Central memory CD4-positive, alpha-beta T cell (primary cell): ENCODE measurements at places on chromosomes 1 and 21.

GRCh38 chr1:33320619-33321165 lies at the start of gene A3GALT2:
Gene A3GALT2, minus strand, starts transcription at chr1:33321098. Its CDS starts 0 bp downstream, at chr1:33321098.
- DNase-seq = no peak

DNA sequence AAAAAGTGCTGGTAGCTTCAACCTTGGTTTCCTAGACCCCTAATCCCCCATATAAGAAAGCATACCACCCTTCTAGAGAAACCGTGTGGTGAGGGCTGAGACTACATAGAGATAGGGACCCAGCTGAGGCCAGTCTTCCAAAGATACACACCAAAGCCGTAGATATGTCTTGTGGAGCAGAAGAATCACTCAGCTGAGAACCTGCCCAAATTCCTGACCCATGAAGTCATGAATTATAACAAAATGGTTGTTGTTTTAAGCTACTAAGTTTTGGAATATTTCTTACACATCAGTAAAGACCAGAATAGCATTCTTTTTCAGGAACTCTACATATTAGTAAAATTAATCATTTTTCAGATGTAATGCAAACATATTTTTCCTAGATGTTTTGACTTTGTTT lies 3.3 kb upstream of the SNRPE start:
- DNase-seq = no peak

GRCh38 chr1:156667610-156667967 lies 9.6 kb downstream of the NES start:
- no peak for DNase-seq

DNA sequence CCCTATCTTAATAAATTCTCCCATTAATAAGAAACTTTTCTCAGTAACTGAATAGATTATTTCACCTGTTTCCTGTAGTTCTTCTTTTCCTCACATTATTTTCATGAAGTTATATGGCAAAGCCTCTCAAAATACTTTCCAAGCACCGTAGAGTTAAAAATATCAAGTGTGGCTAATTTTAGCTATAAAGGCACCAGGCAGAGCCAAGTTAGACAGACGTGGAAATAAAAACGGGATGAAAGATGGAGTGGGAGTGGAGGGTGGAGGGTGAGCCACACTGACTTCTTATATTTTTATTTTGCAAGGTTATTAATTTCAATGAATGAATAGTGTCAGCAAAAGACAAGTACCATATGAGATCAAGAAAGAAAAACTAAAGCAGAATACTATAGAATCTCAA lies 71.7 kb downstream of the ENAH start:
- DNase-seq = no peak

DNA sequence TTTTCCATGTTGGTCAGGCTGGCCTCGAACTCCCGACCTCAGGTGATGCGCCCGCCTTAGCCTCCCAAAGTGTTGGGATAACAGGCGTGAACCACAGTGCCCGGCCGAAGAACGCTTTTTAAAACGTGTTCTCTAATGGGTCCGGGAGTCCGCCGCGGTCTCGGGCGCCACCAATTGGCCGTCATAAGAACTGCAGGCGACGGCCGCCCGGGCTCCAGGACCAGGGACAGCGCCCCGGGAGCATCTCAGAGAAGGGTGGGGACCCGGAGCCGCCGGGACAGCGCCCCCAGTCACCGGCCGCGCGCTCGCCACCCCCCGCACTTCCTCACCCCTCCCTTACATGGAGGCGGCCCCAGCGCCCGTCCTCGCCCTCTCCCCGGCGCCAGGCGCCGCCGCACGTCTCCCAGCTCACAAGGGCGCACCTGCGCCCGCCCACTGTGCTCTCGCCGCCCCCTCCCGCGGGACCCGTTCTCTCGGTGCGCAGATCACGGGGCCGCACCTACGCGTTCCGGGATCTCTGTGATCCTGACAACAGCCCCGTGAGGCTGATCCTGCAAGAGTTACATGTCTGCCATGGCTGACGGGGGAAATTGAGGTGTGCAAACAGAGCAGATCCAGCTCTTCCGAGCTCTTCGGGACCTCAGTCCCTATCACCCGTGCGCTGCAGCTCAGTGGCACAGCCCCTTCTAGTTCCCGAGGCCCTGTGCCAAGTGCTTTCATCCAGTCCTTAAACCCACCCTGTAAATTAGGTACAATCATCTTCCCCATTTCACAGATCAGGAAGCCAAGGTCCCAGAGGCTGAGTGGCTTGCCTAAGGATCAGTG lies 9.8 kb downstream of the RAP1GAP start:
- peak; percentile 81 for DNase-seq

DNA sequence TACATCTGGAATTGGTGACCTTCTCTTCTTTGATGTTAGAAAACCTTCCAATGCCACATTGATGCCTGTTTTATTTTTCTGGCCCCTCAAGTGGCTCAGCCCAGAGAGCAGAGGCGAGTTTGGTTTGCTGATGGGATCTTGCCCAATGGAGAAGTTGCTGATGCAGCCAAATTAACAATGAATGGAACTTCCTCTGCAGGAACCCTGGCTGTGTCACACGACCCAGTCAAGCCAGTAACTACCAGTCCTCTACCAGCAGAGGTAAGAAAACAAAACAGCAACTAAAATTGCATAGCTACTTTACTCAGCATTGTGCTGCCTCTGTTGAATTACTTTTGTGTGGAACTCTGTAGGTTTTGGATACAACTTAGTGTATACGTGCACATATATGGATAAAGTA lies 97.6 kb downstream of the CC2D1B start:
- no peak for DNase-seq
